ENCODE measurements at places on chromosomes 4 and X. TPM values are rescaled to one million over a fixed set of nuclear protein-coding genes. Genes with fewer than 3 reads are reported as not detected.

DCAF12L1 gene
- 23.2 TPM for total RNA-seq

HTT-AS gene
- not detected for total RNA-seq

FGG gene
- total RNA-seq, result not detected

SSX2B gene
- total RNA-seq, result not detected

EMCN gene
- total RNA-seq, result 97.3 TPM

IL1RAPL1 gene
- 1.3 TPM for total RNA-seq

MAP3K15 gene
- total RNA-seq, result not detected

GLOD5 gene
- total RNA-seq, result not detected

NPY1R gene
- not detected for total RNA-seq

NUP62CL gene
- not detected for total RNA-seq

RTL5 gene
- 2.1 TPM for total RNA-seq

KLHL34 gene
- total RNA-seq, result 0.09 TPM

GLRA3 gene
- not detected for total RNA-seq

GAGE12E gene
- not detected for total RNA-seq

EXOC1L gene
- not detected for total RNA-seq

CCDC120 gene
- 6.4 TPM for total RNA-seq

KLF3 gene
- 51.8 TPM for total RNA-seq

VCX gene
- total RNA-seq, result not detected

TSPAN7 gene
- total RNA-seq, result 5.2 TPM

ARSJ gene
- 50.0 TPM for total RNA-seq

Data from endothelial cell of umbilical vein (primary cell).